ENCODE measurements at places on chromosomes 2 and 18.

DNA sequence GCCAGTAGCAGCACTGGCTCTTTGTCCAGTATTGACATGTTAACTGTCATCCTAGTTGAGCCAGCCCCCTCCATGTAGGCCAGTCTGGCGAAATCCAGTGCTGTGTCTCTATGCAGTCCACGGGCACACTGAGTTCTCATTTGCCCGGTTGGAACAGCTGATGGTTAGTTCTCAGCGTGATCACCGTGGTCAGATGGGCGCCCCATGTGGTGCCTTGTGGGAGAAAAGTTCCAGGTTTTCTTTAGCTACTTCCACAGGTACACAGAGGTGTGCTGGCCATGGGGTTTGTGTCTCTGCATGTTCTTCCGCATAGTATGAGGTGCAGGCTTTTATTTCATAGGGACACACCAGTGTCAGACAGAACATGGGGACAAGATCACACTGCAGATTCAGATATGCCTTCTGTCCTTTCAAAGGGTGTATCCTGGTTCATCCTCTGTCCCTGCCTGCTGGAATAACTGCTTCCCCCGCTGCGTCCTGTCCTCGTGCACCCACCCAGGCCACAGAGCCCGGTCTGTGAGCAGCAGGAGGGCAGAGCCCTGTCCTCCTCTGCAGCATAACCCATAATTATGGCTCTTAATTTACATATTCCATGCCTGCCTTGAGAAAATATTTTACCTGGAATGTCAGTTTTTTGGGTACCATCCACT is 334.1 kb downstream of the GBX2 start:
- no peak for DNase-seq

GRCh38 chr18:56000041-56000440 is 412.0 kb upstream of the TCF4 start:
- no peak for DNase-seq

DNA sequence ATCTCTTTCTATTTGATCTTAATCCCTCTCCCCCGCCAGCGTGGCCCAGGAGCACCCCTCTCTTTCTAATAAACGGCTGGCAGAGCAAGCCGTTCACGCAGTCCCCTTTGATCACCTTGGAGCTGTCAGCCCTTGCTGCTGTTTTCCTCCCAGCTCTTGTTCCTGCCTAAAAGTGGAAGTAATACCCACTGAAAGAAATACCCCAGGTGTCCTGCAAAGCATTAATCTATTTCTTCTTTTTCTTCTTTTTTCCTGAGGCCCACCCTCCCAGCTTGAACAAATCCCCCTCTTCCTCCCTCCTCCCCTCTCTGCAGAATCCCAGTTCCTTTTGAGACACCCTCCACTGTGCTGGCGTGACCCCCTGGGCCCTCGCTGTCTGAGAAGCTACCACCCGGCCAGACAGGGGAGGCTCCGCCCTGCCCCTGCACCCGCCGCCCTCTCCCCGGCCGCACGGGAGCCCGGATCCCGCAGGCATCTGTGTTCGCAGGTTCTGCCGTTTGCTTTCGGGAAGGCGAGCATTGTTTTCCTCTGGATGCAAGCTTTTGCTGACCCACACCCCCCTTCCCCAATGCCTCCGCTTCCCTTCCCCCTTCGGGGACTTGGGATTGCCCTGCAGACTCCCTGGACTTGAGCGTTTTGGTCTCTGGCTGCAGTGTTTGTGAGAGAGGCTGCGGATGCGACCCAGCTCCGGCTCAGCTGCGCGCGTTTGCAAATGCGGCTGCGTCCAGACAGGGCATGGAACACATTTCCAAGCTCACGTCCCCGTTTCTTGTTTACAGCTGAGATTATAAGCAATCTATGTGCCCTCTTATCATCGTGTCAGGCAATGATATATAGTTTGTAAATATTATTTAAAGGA is 631.5 kb downstream of the NYAP2 start:
- no peak for DNase-seq

GRCh38 chr18:75869162-75869561 is 441.7 kb upstream of the SMIM21 start:
- DNase-seq = no peak

- DNase-seq = no peak
Measured at GRCh38 chr18:12837747-12838146, 46.3 kb downstream of the PTPN2 start.

GRCh38 chr2:188204824-188205223 is 86.8 kb upstream of the GULP1 start:
- DNase-seq = no peak

- DNase-seq = no peak
Measured at GRCh38 chr2:190722061-190722759, 73.3 kb downstream of the NAB1 start.

DNA sequence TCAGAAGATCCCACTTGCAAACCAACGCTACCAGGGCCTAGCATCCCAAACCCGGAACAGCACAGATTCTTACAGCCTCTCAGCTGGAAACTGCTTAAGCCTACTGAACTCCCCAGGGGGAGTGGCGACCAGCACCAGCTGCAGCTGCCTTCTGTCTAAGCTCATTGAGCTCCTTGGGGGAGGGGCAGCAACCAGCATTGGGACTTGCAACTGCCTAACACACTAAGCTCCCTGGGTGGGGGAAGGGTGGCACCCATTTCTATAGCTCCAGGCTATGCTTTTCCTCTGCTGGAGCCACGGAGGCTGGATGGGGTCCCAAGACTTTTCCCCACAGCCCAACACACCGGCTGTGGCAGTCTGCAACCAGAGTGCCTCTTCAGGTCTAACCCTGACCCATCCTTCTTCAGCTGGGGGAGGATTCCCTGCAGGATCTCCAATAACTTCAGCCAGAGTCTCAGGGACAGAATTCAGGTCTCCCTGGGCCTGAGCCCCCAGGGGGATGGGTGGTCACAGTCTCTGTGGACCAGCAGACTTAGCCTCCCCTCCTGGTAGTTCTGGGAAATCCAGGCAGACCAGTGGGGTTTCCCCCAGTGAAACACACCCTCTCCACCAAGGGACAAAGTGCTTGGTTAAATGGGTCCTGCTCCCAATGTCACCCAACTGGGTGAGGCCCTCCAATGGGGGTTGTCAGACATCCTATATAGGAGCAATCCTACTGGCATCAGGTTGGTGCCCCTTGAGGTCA is 45.9 kb upstream of the ITGA4 start:
- DNase-seq = no peak

DNA sequence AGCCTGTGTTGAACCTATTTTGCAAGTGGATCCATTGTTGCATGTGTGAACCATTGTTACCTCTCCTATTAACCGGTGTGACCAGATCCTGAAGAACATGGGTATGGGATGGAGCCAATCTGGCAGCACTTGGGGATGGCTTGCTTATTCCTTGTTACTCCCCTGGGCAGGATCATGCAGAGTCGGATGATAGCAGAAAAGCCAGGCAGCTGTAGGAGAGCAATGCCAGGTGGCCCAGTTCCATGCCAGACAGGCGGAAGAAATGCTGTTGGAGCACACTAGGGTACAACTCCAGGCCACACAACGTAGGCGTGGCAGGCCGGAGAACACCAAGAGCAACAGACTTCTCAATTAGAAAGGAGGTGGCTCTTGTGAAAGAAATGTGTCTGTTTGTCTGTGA is 16.3 kb upstream of the MYO1B start:
- no peak for DNase-seq

Measured in activated effector memory CD4-positive, alpha-beta T cell treated with Interleukin-2 at 50 U/mL for 16 hours (primary cell).